ENCODE measurements at places on chromosomes 4 and X.

DNA sequence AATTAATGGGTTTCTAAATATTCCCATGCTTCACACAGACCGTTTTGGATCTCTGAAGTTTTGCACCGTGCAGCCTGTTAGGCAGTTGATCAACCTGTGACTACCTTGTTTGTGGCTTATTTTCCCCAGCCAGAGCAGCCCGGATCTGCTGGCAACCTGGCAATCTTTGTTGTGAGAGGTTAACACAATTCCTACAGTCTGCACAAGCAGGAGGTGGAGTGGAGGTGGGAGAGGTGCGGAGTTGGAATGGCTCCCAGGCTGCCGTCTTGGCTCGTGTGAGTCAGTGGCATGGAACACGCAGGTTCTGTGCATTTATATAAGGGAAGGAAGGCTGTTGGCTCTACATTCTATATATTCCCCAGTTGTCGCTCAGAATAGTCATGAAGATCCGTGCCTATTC lies 70.9 kb upstream of the STOX2 start:
- DNase-seq = no peak

DNA sequence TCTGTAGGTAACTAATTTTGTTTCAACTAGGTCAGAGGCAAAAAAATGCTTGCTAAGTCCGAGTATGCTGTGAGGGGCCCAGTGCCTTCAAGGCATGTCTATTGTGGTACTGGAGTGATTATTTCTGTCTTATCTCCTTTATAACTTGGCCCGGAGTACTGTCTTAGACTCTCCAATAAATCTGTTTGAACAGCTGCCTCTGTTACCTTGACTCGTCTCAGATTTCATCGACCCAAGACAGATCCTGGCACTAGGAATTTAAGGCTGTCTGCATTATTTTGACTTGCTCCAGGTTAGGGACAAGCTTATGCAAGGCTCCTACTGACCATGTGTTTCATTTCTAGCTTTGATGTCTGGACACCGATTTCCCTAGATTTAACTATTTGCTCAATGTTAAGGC lies 41.1 kb upstream of the NKAP start:
- DNase-seq = no peak

- DNase-seq = no peak
Observed at GRCh38 chr4:86837691-86838503, 11.3 kb downstream of the SLC10A6 start.

- no peak for DNase-seq
Observed at GRCh38 chrX:78104447-78105176, 564 bp downstream of the PGK1 start.

DNA sequence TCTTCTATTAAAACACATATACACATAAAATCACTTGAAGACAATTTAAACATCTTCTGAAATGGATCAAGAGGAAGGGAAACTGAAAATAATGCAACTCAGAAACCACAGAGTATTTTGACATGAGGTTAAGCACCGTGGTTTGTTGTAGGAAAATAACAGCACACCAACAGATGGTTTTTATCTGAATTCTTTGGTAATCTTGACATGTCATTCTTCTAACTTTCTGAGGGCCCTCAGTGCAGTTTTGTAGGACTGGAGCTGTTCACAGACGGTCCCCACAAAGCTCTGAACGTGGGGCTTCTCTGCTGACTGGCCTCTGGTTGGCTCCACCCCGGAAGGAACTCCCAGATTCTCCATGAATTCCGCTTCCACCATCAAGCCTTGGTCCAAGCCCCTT lies 16.0 kb upstream of the TLR8 start:
- no peak for DNase-seq

DNA sequence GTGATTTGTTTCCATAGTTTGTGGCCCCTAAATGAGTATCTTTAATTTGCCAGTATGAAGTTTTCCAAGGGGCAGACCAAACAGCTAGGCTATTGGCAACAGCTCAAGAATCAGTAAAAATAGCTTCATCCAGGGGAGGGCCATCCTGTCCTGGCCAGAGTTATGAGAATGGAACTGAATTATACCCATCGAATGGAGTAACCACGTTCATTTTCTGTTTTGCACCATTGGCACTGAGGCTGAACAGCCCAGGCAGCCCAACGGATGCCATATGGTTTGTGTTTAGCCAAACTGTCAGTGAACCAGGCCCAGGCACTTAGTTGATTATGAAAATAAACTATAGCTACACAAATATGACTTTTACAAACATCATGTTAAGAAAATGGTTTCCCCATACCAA lies 17.7 kb upstream of the ASB5 start:
- no peak for DNase-seq

DNA sequence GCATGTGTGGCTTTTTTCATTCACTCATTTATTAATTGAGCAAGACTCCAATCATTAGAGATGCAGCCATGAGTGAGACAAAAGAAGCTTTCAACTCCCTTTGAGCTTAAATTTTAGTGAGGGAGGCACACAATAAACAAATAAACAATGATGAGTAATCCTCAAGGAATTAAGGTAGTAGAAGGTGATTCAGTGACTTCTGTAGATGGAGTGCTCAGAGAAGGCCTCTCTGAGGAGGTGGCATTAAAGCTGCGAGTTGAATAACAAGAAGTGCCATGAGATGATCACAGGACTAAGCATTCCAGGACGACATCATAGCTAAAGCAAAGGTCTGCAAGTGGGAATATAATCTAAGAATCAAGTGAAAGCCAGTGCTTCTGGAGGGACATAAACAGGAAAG lies 77.6 kb downstream of the NWD2 start:
- no peak for DNase-seq

DNA sequence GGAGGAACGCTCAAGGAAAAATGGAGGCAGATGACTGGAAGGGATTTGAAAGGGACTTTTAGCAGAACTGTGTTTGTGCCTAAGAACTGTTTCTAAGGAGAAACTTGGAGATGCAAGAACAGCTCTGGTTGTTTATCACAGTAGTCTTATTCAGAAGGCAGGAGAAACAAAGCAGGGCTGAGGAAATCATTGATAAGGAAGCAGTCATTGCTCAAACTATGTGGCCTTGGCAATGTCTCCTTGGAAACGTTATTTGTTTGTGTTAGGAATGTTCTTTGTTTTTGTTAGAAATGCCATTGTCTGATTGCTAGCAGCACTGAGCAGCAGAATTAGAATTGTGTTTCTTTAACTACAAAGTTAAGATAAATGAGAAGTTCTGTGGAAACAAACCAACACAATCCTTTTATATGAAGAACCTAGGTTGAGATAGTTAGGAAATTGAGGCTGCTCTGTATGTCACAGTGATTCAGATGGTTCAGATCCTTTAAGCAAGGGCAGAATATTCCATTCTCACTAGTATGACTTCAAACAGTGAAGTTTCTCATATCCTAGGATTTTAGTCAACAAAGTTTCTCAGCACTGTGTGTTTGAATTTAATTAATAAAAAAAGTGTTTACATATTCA lies 1191.3 kb upstream of the IGFBP7 start:
- no peak for DNase-seq

GRCh38 chr4:185143601-185143969 lies 519 bp downstream of the SLC25A4 start:
- no peak for DNase-seq

- no peak for DNase-seq
Observed at GRCh38 chr4:72525938-72526337, 43.1 kb downstream of the ADAMTS3 start.

DNA sequence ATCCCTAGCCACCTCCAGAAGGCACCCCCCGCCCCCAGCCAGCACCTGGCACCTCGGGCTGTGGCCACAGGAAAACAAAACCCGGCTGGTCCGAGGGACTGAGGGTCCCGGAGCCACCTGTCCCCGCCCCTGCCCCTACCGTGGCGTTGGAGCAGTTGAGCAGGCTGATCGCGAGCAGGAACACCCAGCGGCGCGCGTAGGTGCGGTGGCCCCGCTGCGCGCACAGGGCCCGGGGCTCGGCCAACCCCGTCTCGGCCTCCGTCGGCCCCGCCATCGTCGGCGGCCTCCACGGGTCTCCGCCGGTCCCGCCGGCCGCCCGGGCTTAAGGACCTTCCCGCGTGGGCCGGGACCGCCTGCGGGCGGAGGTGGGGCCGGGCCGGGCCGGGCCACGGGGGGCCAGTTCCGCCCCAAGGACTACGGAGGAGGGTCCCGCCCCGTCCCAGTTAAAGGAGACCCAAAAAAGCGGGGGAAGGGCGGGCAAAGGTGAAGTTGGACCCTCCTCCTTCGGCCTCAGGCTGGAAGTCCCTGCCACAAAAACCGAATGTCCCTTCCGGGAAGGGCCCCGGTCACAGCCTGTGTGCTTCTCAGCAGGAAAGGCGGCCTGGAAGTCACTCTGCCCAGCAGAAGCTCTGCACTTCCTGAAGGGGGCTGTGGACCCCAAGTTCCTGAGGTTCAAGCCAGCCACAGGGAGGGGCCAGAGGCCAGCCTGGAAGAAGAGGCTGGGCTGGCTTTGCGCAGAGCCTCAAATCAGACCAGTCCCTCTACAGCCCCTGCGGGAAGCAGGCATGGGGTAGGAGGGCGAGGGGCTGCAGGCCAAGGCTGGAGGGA lies at the start of gene SLC49A3:
Gene SLC49A3 (minus strand): TSS at position 298 of the 828 bp plus-strand sequence. CDS start 24 bp downstream, at position 274.
- DNase-seq = no peak

DNA sequence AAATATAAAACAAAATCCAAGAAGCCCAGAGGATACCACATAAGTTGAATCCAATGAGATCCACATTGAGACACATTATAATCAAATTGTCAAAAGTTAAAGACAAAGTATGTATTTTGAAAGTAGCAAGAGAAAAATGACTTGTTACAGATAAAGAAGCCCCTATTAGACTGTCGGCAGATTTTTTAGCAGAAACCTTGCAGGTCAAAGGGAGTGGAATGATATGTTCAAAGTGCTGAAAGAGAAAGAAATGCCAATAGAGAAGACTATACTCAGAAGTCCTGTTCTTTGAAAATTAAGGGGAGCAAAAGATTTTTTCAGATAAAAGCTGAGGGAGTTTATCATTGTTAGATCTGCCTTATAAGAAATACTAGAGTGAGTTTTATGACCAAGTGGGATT lies 148.9 kb upstream of the EPHA5 start:
- no peak for DNase-seq

DNA sequence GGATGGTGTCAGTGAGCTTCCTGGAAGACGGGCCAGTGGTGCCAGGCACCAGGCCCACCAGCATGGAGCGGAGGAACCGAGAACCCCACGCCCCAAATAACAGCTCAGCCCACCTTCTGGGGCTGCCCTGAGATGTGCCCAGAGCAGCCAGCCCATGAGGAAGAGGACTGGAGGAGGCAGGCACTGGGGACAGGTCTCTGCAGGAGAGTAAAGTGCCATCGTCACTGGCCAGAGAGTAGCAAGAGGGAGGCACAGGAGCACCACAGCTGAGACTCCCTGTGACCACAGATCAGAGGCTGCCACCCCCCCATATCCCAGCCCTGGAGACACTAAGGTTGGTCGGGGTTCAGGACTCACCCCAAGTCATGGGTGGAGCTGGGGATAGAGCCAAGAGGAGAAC lies 63.0 kb downstream of the PPP2R2C start:
- DNase-seq = no peak

GRCh38 chrX:153939573-153939972 lies 4.7 kb upstream of the NAA10 start:
- no peak for DNase-seq

DNA sequence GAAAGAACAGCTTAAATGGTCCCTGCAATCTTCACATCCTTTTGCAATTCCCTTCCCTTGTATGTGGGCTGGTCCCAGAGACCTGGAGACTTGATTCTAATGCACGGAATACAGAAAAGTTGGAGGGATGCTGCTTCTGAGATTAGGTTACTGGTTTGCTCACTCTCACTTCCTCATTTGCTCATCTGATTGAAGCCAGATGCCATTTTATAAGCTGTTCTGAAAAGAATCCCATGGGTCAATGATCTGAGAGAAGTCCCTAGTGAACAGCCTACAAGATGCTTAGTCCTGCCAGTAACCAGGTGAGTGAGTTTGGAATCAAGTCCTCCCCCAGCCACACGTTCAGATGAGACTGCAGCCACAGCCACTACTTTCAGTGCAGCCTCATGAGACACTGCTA lies 35.9 kb downstream of the MAGEA1 start:
- no peak for DNase-seq

DNA sequence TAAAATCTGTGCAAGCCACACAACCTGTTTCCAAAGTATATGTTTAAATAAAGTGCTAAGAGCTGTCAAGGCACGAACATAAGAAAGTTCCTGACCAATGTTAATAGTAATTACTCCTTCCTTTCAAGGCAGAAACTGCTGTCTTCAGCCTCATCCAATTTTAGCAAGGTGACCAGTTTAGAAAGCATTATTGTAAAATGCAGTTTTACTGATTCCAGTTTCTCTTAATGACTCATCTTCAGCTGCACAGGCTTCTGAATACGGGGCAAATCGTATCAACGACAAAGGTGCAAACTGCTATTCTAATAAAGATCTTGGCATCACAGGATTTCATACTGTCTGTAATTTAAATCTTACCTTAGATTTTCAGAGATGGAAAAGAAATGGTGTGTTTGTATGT lies 87.5 kb downstream of the PPP3CA start:
- no peak for DNase-seq

- DNase-seq = no peak
Observed at GRCh38 chr4:23083391-23083790, 390.7 kb downstream of the GBA3 start.

DNA sequence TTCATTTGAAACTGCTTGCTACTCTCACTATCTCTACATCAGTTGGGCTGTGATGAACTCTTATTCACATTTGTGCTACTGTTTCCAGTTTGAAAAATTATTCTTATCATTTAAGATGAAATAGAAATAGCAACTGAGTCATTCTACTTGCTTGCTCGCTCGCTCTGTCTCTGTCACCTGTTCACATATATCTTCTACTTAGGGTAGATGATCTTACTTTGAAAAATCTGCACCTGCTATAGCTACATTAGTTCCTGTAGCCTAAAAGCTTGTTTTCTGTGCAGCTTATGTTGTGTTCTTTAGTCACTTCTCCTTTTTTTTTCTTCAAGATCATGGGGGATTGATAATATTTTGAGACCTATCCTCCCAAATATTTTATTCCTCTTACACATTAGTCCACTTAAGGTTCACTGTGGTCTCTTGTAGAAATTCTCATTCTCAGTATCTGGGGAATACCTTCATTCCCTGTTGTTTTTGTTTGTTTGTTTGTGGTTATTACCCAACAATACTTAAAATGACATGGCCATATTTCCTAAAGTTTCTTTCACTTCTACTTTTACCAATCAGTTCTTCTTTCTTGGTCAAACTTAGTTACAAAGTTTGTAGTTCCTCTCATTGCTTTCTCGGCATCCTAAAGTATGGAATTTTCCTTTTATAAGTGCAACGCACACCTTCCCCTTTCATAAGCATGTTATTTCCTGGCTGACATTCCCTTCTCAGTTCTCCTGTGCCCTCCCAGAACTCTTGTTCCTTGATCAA lies 36.5 kb downstream of the CLCN5 start:
- DNase-seq = no peak

DNA sequence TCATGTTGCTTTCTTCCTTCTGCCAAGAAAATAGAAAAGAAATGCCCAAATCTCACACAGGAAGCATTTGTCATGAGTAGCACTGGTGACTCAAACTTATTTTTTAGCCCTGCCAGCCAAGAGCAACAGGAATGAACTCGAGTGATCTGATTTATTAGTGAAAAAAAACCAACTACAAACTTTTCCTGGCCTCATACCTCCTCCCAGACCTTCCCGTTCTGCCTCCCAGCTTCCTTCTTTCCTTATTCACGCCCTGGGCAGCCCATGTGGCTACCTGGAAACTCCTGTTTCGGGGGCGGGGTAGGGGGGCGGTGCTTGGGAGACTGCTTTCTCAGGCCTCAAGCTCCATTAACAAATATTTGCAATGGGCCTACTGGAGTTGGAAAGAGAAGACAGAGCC lies 178.5 kb downstream of the NHS start:
- no peak for DNase-seq

Measured in stimulated activated CD4-positive, alpha-beta T cell treated with anti-CD3 and anti-CD28 coated beads, Interleukin-2, amount 100 ng/mL, for 4 hours (primary cell).